Stimulated activated naive CD8-positive, alpha-beta T cell treated with anti-CD3 and anti-CD28 coated beads, Interleukin-15, Interleukin-2, amounts not matched to agents 100 U/mL and 50 U/mL, for 24 hours (primary cell): ENCODE measurements at places on chromosomes 2 and 18.
A peak's percentile ranks its signal among the peaks of the same experiment; 100 is the strongest.

DNA sequence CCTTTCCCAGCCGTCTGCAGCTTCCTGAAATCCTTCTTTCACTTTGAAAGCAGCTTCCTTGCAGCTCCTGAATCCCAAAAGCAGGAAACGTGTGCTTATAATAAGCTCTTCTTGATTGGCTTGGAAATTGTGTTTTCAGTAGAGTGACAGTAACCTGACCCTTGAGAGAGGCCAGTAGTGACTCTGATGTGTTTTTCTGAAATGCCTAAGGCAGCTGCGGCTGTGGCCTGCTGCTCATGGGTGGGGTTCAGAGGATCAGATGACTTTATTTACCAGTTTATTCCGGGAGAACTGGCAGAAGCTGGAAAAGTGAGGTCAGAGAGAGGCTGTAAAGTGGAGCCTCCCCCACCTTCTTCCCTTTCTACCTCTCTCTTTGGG lies 31.9 kb upstream of the RPIA start:
- no peak for DNase-seq

GRCh38 chr2:233674995-233675394 lies 3.3 kb downstream of the UGT1A9 start:
- no peak for DNase-seq

- no peak for DNase-seq
Observed at GRCh38 chr2:31125918-31126695, 12.1 kb downstream of the GALNT14 start.

DNA sequence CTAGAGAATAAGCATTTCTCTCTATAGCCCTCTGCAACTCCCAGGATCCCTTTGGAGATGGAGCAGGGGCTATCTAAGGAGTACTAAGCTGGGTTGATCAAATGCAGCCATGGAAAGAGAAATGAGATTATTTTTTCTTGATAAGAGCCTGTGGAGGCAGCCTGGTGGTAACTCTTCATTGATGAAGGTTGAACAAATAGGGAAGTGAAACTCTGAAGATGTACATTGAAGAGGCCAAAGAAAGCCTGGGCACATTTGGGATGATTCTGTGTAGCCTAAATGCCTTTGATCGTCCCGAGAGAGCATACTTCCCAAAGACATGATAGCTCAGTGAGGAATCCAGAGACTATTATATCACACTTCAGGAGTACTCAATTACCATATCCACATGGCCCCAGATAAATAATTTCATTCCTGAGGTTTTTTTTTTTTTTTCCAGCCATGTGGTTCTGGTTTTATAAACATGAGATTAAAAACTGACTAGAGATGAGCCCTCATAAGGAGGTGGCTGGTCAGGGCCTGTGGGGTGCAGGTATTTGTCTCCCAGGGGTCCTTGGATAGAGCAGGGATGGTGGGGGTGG lies 192.5 kb downstream of the TPGS2 start:
- no peak for DNase-seq

DNA sequence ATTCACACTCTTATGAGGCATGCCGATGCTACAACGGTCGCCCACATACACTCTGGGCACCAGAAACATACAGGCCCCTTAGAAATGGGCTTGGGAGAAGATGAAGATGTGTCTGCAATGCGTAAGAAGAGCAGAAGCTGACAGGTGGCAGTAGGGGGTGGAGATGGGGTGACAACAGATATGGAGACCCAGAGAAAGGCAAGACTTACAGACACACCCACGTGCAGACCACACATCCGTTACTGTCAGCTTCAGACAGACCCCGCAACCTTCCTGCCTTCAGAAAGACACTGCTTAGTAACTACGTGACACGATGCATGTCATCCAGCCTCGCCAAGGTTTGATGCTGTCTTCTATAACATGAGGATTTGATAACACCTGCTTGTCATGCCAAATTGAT lies 89.5 kb downstream of the ZFP36L2 start:
- DNase-seq, result peak; percentile 81

DNA sequence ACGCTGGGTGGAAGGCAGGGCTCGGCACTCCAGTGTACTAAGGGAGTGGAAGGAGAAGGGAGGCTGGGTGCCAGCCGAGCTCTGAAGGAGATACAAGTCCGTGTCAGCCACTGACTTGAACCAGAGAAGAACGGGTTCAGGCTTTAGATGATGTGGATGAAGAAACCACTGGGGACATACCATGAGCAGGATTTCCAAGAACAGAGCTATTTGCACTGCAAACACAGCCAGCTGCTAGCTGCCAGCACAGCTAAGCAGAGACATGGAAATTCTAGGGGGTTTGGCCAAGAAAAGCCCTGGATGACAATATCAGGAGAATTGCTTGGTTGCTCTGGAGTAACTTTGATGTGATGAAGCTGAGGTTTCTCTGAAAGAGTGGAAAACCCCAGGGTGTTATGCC lies 5.2 kb downstream of the CD207 start:
- DNase-seq, result no peak

- no peak for DNase-seq
Observed at GRCh38 chr18:74457725-74458421, 765 bp upstream of the DIPK1C start.

GRCh38 chr2:48454504-48454903 lies 75.5 kb upstream of the STON1 start:
- no peak for DNase-seq

GRCh38 chr18:5455674-5456073 lies 88.1 kb downstream of the EPB41L3 start:
- no peak for DNase-seq

DNA sequence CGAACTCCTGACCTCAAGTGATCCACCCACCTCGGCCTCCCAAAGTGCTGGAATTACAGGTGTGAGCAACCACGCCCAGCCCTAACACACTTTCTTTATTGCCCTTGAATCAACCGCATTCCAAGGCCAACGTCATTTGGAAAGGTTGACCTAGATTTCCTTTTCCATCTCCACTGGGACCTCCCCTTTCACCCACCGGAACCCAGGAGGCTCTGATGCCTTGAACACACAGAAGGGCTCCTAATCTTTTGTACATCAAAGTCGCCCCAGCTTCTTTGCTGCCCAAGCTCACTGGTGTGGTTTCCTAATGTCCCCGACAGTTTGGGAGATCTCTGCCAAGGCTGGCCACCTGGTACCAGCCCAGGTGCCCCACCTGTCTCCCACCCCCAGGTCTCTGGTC lies 46.2 kb upstream of the CAB39 start:
- DNase-seq, result no peak

- no peak for DNase-seq
Observed at GRCh38 chr18:2935438-2936192, 77.3 kb downstream of the LPIN2 start.
